AG04449 (cell line): ENCODE measurements at places on chromosomes 3 and 15.

DNA sequence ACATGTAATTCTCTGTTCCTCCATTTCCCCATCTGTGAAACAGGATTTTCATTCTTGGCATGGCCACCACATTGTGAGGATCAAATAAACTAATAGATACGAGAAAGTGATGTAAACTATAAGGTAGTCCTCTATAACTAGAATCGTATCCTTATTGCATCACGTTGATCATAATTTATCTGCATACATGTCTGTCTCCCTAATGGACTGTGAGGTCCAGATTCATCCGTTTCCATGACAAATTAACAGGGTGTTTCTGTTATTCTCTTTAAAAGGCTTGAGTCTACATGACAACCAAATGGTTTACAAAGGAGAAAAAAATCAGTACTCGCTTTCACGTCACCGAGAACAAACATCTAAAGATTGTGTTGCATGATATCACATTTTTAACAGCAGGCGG lies 53.0 kb downstream of the SST start:
- DNase-seq = no peak

- no peak for DNase-seq
Observed at GRCh38 chr15:101193806-101194545, 57.9 kb downstream of the CHSY1 start.

DNA sequence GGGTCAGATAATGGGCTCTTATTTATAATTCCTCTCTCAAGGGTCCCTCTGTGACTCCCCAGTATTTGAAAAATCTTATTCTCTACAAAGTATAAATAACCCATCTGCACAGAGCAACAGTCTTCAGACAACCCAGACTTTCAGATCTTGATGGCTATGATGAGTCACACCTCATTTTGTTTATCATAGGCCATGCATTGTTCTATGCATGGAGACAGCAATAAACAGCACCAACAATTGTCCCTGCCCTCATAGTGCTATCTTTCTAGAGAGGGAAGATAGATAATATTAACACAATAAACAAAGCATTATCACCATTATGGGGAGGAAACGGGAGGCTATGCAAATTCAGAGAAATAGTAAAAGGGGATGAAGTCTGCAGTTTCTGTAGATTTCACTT lies 13.4 kb downstream of the FHIT start:
- DNase-seq = no peak

DNA sequence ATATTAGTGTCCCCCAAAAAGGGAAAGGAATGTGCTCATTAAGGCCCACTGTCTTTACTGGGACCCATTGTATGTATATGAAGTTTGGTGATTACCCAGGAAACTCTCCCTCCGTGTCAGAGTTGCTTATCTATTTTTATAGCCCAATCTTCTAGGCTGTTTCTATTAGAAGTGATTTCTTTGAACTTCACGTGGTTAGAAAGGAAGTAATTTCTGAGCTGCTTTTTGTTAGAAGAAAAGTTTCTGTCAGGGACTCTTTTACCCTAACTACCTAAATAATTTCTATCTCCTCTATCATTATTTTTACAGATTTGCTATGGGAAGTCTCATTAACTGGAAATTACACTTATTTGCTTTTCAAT lies 17.7 kb upstream of the SENP7 start:
- DNase-seq = no peak

DNA sequence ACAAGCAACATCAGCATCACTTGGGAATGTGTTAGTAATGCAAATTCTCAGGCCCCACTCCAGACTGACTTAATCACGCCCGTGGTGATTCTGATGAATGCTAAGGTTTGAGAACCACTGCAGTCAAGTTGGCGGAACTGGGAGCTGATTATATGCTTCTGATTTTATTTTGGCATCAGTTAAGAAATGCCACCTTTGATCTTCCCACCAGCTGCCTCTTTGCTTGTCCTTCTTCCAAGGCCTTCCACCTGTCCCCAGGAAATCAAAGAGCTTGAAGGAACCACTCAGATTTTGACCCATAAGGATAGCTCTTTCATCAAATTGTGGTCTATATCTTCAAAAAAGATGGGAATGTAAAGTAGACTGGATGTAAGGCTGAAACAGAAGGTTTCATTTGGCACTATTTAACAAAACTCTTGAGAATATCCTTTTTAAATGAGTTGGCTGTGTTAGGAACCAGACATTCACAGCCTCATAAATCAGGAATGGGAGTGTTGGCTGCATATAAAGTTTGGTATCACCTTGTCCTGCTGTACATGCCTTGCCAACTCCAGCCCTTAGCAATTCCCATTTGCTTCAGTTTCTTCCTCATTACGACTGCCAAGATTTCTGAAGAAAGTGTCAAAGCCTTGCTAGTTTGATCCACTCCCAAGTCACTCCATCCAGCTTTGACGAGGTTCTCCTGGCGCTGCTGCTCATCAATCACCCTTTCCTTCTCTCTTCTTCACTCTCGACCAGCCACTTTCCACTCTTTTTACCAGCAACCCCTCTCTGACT lies 125.8 kb upstream of the NPHP3 start:
- no peak for DNase-seq

- no peak for DNase-seq
Observed at GRCh38 chr3:184874709-184875644, 63.0 kb downstream of the VPS8 start.

DNA sequence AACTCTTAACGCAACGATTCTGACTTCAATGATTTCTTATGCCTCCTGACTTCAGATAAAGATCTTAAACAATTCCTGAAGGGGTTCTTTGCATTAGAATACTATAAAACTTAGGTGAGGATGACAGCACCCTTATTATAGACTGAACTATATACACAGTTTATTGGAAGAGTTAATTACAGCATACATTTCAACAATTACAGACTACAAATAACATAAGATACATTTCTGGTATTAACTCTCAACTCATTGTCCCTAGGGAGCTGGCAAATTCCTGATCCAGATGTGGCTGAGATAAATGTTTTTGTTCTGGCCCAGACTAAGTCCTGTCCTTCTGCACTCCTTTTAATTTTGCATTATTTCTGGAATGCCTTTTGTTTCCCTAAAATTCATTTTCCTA lies 155.5 kb upstream of the TMC3 start:
- DNase-seq = no peak

- DNase-seq = no peak
Observed at GRCh38 chr15:39287322-39288195, 293.3 kb upstream of the THBS1 start.

GRCh38 chr3:138686771-138687221 lies 78.2 kb downstream of the FAIM start:
- DNase-seq = peak; percentile 85

- DNase-seq = no peak
Observed at GRCh38 chr3:122679882-122680474, 661 bp upstream of the PARP14 start.

GRCh38 chr3:181615666-181616065 lies 96.1 kb upstream of the SOX2 start:
- no peak for DNase-seq

- DNase-seq = no peak
Observed at GRCh38 chr3:89808680-89809197, 701.3 kb downstream of the EPHA3 start.

- no peak for DNase-seq
Observed at GRCh38 chr15:88258093-88258641, 1.6 kb upstream of the NTRK3 start.

DNA sequence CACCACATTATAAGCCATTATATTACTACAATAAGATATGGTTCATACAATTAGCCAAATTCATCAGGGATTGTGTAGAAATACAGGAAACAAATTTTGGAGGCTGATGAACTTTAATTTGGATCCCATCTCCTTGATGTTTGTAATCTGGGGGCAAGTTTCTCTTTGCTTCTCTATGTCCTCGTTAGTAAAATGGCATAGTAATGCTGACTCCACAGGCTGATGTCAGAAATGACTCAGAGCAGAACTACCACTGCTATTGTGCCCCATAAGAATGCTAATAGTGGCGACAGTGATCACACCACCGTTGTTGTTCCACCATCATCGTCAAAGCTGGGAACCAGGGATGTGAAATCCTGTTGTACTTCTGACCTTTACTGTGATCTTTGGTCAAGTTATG lies 722.3 kb upstream of the LMCD1 start:
- no peak for DNase-seq

GRCh38 chr3:171005648-171006047 lies 20.9 kb downstream of the SLC2A2 start:
- no peak for DNase-seq

GRCh38 chr3:27714692-27715453 lies 7.2 kb downstream of the EOMES start:
- no peak for DNase-seq

DNA sequence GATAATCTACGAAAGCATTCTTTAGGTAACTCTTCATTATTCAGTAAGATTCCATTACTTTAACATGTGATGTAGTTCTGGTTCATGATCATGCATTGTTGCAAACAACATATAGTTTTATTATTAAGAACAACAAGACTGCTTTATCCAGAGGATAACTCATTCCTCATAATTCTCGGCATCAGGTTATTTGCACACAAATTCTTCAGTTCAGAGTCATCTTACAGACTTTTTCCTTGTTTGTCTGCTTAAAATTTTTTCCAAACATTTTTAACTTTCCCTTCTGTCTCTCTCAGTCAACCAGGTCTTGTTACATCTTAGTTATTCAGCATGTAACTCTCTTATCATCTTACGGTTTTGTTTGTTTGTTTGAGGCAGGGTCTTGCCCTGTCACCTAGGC lies 60.1 kb downstream of the VGLL3 start:
- DNase-seq = no peak

DNA sequence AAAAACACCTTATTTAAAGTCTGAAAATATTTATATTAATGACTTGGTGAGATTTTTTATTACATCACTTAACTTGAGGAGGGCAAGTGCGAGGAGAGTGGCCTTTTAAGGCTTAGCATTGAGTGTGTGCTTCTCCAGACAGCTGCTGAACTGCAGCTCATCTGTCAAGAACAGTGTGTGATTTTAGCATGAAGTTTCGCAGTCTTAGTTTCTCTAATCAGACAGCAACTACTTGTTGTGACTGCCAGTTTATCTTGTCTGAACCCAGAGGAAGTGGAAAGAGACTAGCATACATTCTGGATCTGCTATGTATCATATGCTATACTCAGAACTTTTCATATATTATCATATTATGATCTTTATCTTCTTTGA lies 291.7 kb upstream of the ROPN1 start:
- no peak for DNase-seq

DNA sequence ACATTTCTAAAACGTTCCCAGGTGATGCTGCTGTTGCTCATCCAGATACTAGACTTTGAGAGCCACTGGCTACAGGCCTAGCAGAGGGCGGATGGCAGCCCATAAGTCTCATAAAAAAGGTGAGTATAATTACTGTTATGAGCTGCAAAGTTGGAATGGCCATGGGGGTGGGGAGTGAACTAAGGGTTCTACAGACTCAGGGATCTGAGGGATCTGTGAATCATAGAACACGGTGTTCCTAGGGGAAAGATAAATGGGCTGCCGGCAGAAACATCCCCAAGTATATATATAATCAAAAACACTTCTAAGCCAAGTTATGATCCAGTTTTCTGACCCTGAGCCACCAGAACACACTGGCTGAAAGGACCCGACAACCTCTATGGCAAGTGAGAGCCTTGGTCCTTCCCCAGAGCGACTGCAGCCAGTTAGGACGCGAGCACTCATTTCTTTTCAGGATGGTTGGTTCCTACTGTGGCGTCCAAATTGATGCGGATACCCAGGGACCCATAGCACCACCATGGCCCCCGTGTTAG lies 7.9 kb upstream of the SYNM start:
- DNase-seq = no peak

DNA sequence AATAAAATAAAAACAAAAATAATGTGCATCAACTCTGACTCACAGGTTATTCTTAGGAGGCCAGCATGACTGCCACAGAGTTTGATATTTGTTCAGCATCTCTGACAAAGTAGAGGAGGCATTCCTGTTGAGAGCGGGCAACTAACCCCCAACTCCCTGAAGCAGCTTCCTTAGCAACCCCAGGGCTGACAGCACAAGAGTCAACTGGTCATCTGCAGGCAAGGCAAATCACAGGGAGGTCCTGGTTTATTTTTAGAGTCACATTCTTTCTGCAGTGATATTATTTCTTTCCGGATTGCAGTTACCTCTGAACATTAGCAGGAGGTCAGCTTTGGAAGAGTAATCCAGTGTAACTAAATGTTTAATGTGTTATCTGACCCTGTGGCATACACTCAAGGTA lies 273.0 kb downstream of the PLCL2 start:
- peak; percentile 50 for DNase-seq

GRCh38 chr15:94582368-94582767 lies 351.0 kb downstream of the MCTP2 start:
- DNase-seq = no peak

DNA sequence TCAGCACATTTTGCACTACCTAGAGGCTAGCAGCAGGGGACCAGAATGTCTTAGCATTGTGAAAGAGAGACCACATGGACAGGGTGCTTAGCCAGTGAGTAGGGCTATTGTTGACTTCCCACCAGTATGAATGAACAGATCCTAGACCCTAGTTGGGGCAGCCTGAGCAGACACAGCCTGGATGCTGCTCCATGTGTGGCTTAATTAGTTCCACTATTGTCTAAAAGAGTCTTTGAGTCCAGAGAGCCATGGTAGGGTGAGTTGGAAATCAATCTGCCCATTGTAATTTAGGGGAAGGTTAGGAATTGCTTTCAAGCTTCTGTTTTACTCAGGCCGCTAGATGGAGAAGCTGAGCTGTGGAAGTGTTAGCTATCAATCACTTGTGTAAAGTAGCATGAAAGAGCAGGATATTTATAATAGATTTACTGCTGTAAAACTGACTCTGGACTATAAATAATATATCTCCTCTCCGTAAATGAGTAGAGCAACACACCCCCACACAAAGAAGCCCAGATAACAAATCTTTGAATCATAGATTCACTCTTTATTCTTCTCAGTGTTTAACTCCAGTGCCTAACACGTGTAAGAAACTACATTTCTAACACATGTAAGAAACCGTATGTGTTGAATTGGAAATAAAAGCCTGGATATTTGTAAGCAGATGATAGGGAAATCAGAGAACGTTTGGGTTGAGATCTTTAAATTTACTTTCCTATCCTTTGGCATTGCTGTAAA lies 4.1 kb upstream of the GCSAM start:
- DNase-seq = no peak

- no peak for DNase-seq
Observed at GRCh38 chr15:99955181-99955525, 221.9 kb upstream of the LYSMD4 start.

DNA sequence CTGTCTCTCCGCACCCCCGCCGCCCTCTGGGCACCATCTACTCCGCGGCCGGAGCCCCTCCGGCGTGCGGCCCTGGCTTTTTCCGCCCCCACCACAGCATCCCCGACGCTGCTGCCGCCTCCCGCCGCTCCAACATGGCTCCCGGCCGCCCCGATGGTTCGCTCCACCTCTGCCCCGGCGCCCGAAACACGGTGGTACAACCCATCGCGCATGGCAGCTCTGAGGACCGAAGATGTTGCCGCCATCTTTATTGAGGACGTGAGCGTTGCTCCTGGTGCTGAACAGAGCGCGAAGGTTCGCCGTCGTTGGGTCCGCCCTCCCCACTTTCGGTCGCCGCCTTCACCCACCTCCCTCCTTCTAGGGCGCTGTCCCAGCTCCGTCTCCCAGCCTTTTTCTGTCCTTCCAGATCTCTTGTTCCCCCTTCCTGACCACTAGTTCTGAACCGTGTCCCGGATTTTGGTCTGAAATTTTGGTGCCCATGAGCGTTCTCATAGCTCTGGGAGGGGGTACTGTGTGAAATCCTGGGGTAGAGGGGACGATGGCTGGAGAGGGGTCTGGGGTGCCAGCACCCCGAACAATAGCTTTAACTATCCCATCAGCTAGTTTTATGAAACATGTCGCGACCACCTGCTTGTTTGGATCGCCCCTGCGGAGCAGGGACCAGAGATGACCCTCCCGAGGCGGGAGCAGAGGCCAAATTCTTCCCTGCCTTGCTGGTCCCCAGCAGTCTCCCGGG lies at the start of gene CELSR3:
CELSR3 (minus strand) TSS at position 134 of the 736 bp plus-strand sequence. CDS start 252 bp downstream, outside the sequence.
- DNase-seq = peak; percentile 36
